ENCODE measurements at places on chromosomes 11 and 22. TPM values are rescaled to one million over a fixed set of nuclear protein-coding genes. Genes with fewer than 3 reads are reported as not detected.
A peak's percentile ranks its signal among the peaks of the same experiment; 100 is the strongest.

GRCh38 chr11:96307776-96308140 is 35.2 kb downstream of the MAML2 start:
- peak overlapping the region; percentile 38 for H3K4me3 ChIP-seq
- peaks cover 94% of the 10 kb centered on the region for H3K4me1 ChIP-seq
- no peak for DNase-seq
- H3K36me3 ChIP-seq: no peaks in the 10 kb centered on the region
- H3K27ac ChIP-seq: peak overlapping the region; percentile 75
- no peaks in the 10 kb centered on the region for H3K27me3 ChIP-seq

GRCh38 chr11:133070791-133071190 is 461.5 kb downstream of the OPCML start:
- DNase-seq: no peak
- no peak overlapping the region for H3K4me3 ChIP-seq
- no peak overlapping the region for H3K27ac ChIP-seq
- H3K4me1 ChIP-seq: no peaks in the 10 kb centered on the region
- no peaks in the 10 kb centered on the region for H3K27me3 ChIP-seq

DNA sequence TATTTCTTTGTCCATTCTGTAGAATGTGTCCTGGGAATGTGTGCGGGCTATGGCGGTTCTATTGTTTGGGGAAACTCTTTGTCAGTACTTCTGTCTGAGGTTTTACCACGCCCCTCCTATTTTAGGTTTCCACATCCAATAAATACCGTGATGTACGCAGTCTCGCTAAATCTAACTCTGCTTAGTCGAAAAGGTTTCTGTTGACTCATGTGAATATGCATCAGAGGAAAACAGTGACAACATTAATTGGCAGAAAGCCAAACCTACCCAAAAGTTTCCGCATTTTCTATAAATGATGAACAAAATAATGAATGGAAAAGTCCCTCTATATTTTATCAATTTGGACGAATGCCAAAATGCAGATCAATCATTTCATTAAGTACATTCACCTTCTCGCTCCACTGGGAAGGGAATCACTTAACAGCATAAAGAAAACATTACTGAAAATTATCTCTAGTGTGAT is 143.4 kb downstream of the MAML2 start:
- H3K4me1 ChIP-seq: peaks cover 7% of the 10 kb centered on the region
- no peaks in the 10 kb centered on the region for H3K36me3 ChIP-seq
- H3K27ac ChIP-seq: peak overlapping the region; percentile 53
- no peak overlapping the region for H3K4me3 ChIP-seq

- peak overlapping the region; percentile 87 for H3K27ac ChIP-seq
- H3K4me3 ChIP-seq: peak overlapping the region; percentile 49
- no peak for DNase-seq
- H3K36me3 ChIP-seq: no peaks in the 10 kb centered on the region
- H3K27me3 ChIP-seq: no peaks in the 10 kb centered on the region
These were observed 133.5 kb downstream of the RBFOX2 start for GRCh38 chr22:35894937-35895708.

- H3K27ac ChIP-seq: no peak overlapping the region
- no peaks in the 10 kb centered on the region for H3K36me3 ChIP-seq
- H3K27me3 ChIP-seq: no peaks in the 10 kb centered on the region
- no peaks in the 10 kb centered on the region for H3K4me1 ChIP-seq
- no peak for DNase-seq
These were observed 213.6 kb downstream of the CEP164 start for GRCh38 chr11:117541211-117541610.

DNA sequence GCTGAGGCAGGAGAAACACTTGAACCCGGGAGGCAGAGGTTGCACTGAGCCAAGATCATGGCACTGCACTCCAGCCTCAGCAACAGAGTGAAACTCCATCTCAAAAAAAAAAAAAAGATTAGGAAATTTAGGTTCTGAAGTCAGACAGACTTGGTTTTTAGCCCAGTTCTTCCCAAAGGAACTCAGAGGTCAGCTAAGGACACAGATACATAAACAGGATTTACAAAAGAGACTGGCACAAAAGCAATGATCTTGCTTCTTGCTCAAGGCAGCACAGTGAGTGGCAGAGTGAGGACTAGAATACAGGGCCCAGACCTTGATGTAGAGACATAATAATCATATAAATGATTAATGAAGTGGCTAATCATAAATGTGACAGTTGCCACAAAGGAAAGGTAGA is 25.4 kb upstream of the RRAS2 start:
- no peaks in the 10 kb centered on the region for H3K27me3 ChIP-seq
- H3K36me3 ChIP-seq: no peaks in the 10 kb centered on the region
- no peak for DNase-seq
- H3K4me3 ChIP-seq: no peak overlapping the region

GRCh38 chr11:130208241-130209127 is 48.9 kb downstream of the ST14 start:
- DNase-seq: no peak
- H3K36me3 ChIP-seq: no peaks in the 10 kb centered on the region
- no peak overlapping the region for H3K4me3 ChIP-seq
- H3K27me3 ChIP-seq: peaks cover 4% of the 10 kb centered on the region
- H3K27ac ChIP-seq: no peak overlapping the region

DNA sequence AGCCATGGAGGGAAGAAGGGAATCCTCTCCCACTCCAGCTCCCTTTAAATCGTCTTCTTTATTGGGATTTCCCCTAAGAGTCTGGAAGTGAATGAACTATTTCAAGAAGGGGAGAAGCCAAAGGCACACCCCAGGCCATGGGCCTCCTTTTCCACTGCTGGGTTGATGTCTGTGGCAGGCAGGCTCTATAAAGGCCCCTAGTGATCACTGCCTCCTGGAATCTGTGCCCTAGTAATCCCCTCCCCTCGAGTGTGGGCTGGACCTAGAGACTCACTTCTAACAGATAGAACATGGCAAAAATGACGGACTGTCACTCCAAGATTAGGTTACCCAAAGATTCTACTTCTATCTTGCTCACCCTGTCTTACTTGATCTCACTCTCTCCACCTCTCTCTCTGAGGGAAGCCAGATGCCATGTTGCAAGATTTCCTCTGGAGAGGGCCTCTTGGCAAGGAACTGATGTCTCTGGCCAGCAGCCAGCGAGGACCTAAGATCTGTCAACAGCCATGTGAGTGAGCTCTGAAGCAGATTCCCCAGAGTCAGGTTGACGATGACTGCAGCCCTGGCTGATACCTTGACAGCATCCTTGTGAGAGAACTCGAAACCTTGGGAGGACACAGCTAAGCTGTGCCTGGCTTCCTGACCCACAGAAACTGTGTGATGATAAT is 444.8 kb downstream of the SOX6 start:
- H3K36me3 ChIP-seq: no peaks in the 10 kb centered on the region
- H3K27ac ChIP-seq: no peak overlapping the region
- peaks cover 15% of the 10 kb centered on the region for H3K4me1 ChIP-seq
- H3K4me3 ChIP-seq: no peak overlapping the region
- DNase-seq: no peak

- H3K4me1 ChIP-seq: no peaks in the 10 kb centered on the region
- H3K27me3 ChIP-seq: no peaks in the 10 kb centered on the region
- peak; percentile 12 for DNase-seq
- H3K36me3 ChIP-seq: no peaks in the 10 kb centered on the region
- H3K27ac ChIP-seq: no peak overlapping the region
These were observed 4.0 kb downstream of the MS4A8 start for GRCh38 chr11:60703374-60703773.

DNA sequence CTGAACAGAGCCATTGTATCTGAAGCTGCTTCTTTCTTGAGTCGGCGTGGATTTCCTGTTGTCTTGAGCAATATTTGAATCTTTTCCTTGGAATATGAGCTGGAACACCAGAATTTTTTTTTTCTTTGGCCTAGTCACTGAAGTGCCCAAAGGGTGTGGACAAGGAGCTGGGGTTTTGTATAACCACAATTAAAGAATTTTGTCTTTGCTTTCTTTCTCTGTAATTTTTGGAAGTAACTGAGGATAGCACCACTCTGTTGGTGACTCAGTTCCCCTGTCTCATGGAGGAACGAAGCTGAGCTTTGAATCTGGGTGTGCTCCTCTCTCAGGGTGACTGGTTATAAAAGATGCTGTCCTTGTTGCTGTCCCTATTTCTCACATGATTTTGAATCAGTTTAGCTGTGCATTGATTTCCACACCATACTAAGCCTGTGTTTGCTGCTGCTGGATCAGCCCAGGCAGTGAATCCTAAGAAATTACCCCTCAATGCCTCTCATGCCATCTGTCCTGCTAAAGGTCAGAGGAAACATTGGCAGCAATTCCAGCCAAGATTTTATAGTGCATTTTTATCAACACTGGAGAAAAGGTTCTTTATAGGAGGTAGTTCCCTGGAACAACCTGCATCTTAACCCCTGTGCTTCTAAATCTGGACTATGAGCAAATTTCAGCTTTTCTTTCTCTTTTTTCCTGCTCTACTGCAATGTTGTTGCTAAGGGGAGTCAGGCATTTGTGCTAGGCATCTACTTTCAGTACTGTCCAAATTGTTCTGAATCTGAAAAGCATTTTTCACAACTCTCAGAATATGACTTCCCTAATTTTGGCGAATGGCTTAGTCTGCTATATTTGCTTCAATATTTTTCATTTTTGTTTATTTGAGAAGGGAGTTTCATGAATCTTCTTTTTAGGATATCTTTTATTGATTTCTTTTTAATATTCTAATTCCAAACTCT is 540.8 kb downstream of the SOX6 start:
- no peaks in the 10 kb centered on the region for H3K27me3 ChIP-seq
- H3K36me3 ChIP-seq: no peaks in the 10 kb centered on the region
- H3K27ac ChIP-seq: peak overlapping the region; percentile 73
- H3K4me3 ChIP-seq: no peak overlapping the region
- DNase-seq: peak; percentile 47
- peaks cover 48% of the 10 kb centered on the region for H3K4me1 ChIP-seq

GRCh38 chr22:43421046-43421665 is 9.3 kb downstream of the MPPED1 start:
- no peak overlapping the region for H3K27ac ChIP-seq
- no peak overlapping the region for H3K4me3 ChIP-seq
- H3K27me3 ChIP-seq: peaks cover 88% of the 10 kb centered on the region
- H3K4me1 ChIP-seq: no peaks in the 10 kb centered on the region

DNA sequence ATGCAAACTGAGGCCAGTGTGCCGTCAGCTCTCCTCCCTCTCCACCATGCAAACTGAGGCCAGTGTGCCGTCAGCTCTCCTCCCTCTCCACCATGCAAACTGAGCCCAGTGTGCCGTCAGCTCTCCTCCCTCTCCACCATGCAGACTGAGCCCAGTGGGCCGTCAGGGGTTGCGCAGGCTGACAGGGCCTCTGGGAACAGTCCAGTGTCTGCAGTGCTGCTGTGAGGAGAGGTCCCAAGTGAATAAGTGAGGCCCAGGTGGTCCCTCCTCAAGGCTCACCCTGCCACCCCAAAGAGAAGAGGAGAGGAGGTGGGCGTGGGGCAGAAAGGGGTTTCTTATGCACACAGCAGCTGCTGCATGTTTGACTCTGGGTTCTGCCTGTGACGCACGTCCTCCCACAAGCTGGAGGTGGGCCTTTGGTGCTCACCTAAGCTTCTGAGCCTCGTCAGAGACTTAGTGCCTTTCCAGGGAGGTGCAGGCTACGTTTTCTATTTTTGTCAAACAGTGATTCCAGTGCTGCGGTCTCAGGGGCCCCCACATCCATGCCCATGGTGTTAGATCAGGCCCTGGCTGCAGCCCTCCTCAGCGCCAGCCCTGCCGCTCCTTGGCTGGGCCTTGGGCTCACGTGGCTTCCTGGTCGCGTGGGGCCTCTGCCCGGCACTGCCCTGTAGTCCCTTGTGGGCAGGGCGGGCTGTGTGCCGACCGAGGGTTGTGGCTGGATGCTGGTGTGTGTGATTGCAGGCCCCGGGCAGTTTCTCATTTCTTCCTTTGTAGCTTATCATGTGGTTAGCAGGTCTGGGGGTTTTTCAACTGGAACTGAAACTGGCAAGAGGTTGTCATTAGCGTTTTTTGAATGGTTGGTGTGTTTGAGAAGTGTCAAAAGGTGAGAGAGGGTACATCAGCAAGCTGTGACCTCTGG is 7.1 kb downstream of the TPCN2 start:
- H3K27ac ChIP-seq: peak overlapping the region; percentile 45
- peaks cover 72% of the 10 kb centered on the region for H3K36me3 ChIP-seq
- no peak overlapping the region for H3K4me3 ChIP-seq
- no peak for DNase-seq
- no peaks in the 10 kb centered on the region for H3K27me3 ChIP-seq
- H3K4me1 ChIP-seq: peaks cover 39% of the 10 kb centered on the region

- no peak for DNase-seq
- H3K27me3 ChIP-seq: no peaks in the 10 kb centered on the region
- no peak overlapping the region for H3K4me3 ChIP-seq
- peaks cover 26% of the 10 kb centered on the region for H3K4me1 ChIP-seq
These were observed 13.4 kb upstream of the GRK2 start for GRCh38 chr11:67252831-67253239.

GRCh38 chr11:8693010-8693551 is 10.5 kb downstream of the RPL27A start:
- no peak overlapping the region for H3K4me3 ChIP-seq
- H3K36me3 ChIP-seq: peaks cover 74% of the 10 kb centered on the region
- peaks cover 15% of the 10 kb centered on the region for H3K4me1 ChIP-seq
- H3K27me3 ChIP-seq: no peaks in the 10 kb centered on the region
- H3K27ac ChIP-seq: peak overlapping the region; percentile 19

- H3K27me3 ChIP-seq: no peaks in the 10 kb centered on the region
- DNase-seq: no peak
- no peak overlapping the region for H3K4me3 ChIP-seq
- no peaks in the 10 kb centered on the region for H3K36me3 ChIP-seq
These were observed 198.2 kb upstream of the POU2AF2 start for GRCh38 chr11:111047374-111047773.

DNA sequence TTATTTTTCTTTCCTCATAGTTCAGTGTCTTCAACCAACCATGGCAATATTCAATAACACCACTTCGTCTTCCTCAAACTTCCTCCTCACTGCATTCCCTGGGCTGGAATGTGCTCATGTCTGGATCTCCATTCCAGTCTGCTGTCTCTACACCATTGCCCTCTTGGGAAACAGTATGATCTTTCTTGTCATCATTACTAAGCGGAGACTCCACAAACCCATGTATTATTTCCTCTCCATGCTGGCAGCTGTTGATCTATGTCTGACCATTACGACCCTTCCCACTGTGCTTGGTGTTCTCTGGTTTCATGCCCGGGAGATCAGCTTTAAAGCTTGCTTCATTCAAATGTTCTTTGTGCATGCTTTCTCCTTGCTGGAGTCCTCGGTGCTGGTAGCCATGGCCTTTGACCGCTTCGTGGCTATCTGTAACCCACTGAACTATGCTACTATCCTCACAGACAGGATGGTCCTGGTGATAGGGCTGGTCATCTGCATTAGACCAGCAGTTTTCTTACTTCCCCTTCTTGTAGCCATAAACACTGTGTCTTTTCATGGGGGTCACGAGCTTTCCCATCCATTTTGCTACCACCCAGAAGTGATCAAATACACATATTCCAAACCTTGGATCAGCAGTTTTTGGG is at the start of gene OR51T1:
Gene OR51T1 (plus strand): TSS at position 41 of the 641 bp plus-strand sequence. CDS start 0 bp downstream, at position 41.
- no peaks in the 10 kb centered on the region for H3K27me3 ChIP-seq
- no peaks in the 10 kb centered on the region for H3K36me3 ChIP-seq
- no peak within 1 kb of the TSS for H3K27ac ChIP-seq
- no peak for DNase-seq

Gene AASDHPPT
- total RNA-seq: 25.0 TPM

Gene ACR
- not detected for total RNA-seq

Gene RIN1
- total RNA-seq: 4.5 TPM

Gene C11orf91
- total RNA-seq: not detected

Gene SPTBN2
- 12.5 TPM for total RNA-seq

Gene KIF18A
- not detected for total RNA-seq

Gene VSIG10L2
- total RNA-seq: not detected

Gene TEX12
- not detected for total RNA-seq

Gene CYTH4
- 11.6 TPM for total RNA-seq

Gene ALDH3B2
- not detected for total RNA-seq

Gene CCDC116
- 0.69 TPM for total RNA-seq

Measured in esophagus muscularis mucosa (tissue), 4 donors.